ENCODE measurements at places on chromosomes 6 and 20.

- no peak for DNase-seq
Measured at GRCh38 chr6:100818066-100818465, 63.1 kb downstream of the ASCC3 start.

- DNase-seq = no peak
Measured at GRCh38 chr20:21739682-21740081, 34.2 kb downstream of the PAX1 start.

- no peak for DNase-seq
Measured at GRCh38 chr6:22878706-22879105, 309.3 kb downstream of the HDGFL1 start.

DNA sequence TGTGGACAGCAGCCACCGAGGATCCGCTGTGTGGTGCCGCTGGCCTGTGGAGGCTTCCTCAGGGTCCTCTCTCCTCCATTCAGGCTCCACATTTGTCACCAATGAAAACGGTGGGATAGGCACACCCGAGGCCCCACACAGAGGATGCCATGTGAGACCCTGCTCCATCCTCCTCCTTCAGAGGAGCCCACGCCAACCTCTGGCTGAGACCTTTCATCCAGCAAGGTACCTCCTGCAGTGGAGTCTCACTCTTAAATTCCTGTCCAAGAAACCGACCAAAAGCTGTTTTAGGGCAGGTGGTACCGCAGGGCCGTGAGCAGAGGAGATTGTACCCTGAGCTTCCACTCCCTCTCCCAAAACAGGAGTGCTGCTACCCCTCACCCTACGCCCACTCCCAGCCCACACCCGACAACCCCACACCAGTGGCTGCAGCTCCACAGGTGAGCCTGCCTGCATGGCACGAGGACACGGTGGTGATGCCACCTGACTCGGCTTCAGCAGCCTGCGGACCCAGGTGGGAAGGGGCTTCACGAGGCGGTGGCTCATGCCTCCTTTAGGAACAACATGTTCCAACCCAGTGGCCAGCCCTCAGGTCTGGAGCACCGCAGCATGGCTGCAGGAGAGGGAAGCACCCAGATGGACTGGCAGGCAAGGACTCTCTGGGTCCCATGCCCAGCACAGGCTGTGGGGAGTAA lies 237.6 kb upstream of the AFDN start:
- no peak for DNase-seq

DNA sequence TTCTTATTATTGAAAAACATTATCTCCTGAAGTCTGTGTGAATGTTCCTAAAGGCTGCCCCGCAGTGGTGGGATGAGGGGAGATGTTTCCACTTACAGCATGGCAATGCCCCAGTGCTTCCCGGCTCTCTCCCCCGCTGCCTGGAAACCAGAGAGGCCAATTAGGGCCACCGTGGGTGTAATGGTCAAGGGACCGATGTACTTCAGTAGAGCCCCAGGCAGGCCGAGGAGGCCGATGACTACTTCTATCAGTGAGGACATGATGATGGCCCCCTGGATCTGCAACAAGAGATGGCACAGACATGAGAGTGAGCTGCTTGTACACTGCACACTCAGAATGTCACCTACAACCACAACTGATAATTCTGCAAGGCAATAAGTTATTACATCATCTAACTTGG lies 117.8 kb downstream of the SLC23A2 start:
- DNase-seq = no peak

All from cardiac muscle cell (in vitro differentiated cells and primary cell).